ENCODE measurements at places on chromosomes 7 and 10.

- peak; percentile 52 for DNase-seq
Measured at GRCh38 chr10:30422981-30423654, 10.9 kb upstream of the MAP3K8 start.

DNA sequence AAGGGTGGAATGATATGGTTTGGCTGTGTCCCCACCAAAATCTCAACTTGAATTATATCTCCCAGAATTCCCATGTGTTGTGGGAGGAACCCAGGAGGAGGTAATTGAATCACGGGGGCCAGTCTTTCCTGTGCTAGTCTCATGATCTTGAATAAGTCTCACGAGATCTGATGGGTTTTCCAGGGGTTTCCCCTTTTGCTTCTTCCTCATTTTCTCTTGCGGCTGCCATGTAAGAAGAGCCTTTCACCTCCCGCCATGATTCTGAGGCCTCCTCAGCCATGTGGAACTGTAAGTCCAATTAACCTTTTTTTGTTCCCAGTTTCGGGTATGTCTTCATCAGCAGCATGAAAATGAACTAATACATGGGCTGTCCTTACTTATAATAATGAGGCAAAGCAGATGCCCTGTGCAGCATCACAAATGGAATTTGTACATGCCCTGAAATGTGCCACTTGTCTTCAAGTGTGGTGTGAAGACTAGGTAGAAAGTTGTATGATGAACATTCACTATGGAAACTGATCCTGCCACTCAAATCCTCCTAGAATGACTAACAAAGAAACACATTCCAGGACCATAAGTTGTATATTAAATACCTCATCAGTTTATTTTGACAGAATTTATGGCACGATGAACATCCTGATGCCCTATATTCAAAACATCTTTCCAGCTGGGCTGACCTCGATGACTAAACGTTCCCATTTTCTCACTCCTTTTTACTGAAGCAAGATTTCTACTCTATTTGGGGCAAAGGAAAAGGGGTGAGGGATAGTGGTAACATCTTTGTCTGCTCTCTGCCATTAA lies 122.8 kb upstream of the CTTNBP2 start:
- DNase-seq, result no peak

DNA sequence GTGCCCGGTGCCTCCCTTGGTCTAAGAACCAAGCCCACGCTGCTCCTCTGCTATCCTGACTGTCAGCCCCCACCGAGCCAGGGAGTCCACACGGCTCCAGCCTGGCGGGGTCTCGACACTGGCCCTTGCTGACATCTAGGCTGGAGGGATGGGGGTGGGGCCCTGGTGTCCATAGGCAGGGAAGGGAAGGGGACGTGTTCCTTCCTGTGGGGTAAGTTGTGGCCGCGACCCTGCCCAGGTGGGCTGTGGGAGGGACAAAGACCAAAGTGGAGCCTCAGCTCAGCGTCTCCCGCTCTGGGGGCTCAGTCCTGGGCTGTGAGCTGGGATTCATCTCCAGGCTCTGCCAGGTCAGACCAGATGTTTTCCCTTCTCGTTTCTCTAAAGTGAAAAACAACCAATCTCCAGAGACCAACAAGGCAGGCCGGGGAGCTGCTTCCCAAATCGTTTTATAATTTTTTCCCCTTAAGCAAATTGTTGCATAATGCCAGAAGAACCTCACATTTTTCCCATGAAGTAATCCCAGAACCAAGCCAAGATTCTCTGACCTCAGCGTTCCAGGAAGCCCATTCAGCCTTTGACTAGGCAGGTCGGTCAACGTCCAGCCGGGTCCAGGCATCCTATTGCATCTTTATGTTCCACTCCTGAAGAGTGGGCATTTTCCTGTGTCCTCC lies 101.2 kb downstream of the RGS10 start:
- DNase-seq, result no peak

GRCh38 chr7:20201380-20201779 lies 15.8 kb downstream of the MACC1 start:
- no peak for DNase-seq

DNA sequence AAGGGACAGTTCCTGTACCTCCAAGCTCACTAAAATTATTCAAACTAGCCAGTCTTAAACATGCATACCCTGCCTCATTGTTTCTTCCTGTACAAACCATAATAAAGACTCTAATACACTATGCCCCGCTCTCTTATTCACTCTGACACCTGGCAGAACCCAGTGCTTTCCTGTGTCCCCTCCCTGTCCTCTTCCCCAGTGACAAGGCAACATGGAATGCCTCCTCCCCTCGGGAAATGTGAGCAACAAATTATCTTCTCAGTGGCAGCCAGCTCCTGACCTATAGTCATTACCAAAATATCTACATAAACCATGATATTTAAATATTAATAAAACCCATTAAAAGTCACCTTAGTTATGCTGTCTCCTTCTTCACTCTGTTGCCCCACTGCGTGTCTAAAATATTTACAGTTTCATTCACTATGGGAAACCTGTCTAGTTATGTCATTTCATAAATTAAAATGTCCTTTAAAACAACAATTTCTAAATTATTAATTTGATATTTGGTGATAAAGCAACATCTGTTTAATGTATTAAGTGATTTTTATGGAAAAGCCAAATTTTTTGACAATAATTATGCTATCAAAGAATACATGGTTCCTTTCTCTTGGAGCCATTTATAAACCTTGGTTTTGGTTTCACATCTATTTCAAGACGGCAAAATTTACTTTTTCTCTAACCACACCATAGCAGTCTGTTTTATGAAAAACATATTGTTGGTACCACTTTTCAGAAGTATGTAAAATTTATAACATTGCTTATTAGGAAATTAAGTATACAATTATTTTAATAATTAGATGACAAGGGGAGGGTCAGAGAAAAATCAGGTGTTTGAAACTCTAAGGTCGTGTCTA lies 1355.2 kb downstream of the XPNPEP1 start:
- DNase-seq, result no peak

GRCh38 chr10:68251151-68251550 lies 19.2 kb upstream of the ATOH7 start:
- no peak for DNase-seq

- DNase-seq, result no peak
Measured at GRCh38 chr10:114232561-114233176, 6.4 kb upstream of the VWA2 start.

- no peak for DNase-seq
Measured at GRCh38 chr10:102406815-102407214, 11.3 kb downstream of the NFKB2 start.

- no peak for DNase-seq
Measured at GRCh38 chr10:13769946-13770345, 183.2 kb downstream of the PRPF18 start.
